Ovary (tissue), 10 donors: ENCODE measurements at places on chromosomes 2 and 18. TPM values are rescaled to one million over a fixed set of nuclear protein-coding genes. Genes with fewer than 3 reads are reported as not detected.

- no peaks in the 10 kb centered on the region for H3K36me3 ChIP-seq
- no peak overlapping the region for H3K27ac ChIP-seq
- no peak for DNase-seq
- no peaks in the 10 kb centered on the region for H3K4me1 ChIP-seq
- no peaks in the 10 kb centered on the region for H3K27me3 ChIP-seq
- H3K4me3 ChIP-seq: no peak overlapping the region
These were observed 408.5 kb downstream of the FBXO15 start for GRCh38 chr18:73739098-73739497.

- no peak overlapping the region for H3K4me3 ChIP-seq
- H3K4me1 ChIP-seq: no peaks in the 10 kb centered on the region
- no peak for DNase-seq
- H3K27me3 ChIP-seq: no peaks in the 10 kb centered on the region
- no peak overlapping the region for H3K27ac ChIP-seq
- no peaks in the 10 kb centered on the region for H3K36me3 ChIP-seq
These were observed 684.8 kb downstream of the RNF144A start for GRCh38 chr2:7601990-7602389.

GRCh38 chr18:26875040-26875654, 9.6 kb upstream of the AQP4 start:
- no peak overlapping the region for H3K27ac ChIP-seq
- H3K4me3 ChIP-seq: no peak overlapping the region
- H3K27me3 ChIP-seq: no peaks in the 10 kb centered on the region
- DNase-seq: no peak

- H3K4me1 ChIP-seq: no peaks in the 10 kb centered on the region
- DNase-seq: no peak
- no peak overlapping the region for H3K4me3 ChIP-seq
- H3K27ac ChIP-seq: no peak overlapping the region
These were observed 1848.6 kb upstream of the CELF4 start for GRCh38 chr18:39414009-39414700.

Gene PIEZO2
- total RNA-seq: 3.2 TPM

DNA sequence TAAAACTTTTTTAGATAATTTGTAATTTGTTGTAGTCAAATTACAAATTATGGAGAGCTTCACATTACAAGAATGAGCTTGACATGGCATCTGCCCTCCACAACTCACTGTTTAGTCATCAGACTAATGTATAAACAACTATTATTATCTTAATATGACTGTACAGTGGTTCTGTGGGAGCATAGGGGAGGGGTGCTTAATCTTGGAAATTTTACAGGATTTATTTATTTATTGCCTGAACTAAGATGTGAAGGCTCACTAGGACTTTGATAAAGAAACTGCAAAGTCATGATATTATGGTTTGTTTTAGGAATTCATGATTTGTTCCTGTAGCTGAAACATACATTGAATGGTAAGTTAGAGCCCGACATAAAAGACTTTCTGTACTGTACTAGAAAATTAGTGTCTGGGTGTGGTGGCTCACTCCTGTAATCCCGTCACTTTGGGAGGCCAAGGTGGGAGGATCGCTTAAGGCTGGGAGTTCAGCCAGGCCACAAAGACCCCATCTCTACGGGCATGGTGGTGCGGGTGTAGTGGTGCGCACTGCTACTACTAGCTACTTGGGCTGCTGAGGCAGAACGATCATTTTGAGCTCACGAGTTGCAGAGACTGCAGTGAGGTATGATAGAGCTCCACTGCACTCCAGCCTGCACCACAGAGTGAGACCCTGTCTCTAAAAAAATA, 2.1 kb downstream of the MARCHF7 start:
- H3K4me1 ChIP-seq: peaks cover 10% of the 10 kb centered on the region
- H3K27ac ChIP-seq: no peak overlapping the region
- H3K36me3 ChIP-seq: no peaks in the 10 kb centered on the region
- DNase-seq: no peak
- H3K27me3 ChIP-seq: no peaks in the 10 kb centered on the region
- no peak overlapping the region for H3K4me3 ChIP-seq

GRCh38 chr2:239277401-239278085, 123.3 kb downstream of the HDAC4 start:
- no peaks in the 10 kb centered on the region for H3K27me3 ChIP-seq
- H3K4me3 ChIP-seq: no peak overlapping the region
- H3K27ac ChIP-seq: no peak overlapping the region
- peak; percentile 23 for DNase-seq
- H3K4me1 ChIP-seq: peaks cover 10% of the 10 kb centered on the region
- H3K36me3 ChIP-seq: no peaks in the 10 kb centered on the region

- DNase-seq: no peak
- no peak overlapping the region for H3K27ac ChIP-seq
- no peaks in the 10 kb centered on the region for H3K4me1 ChIP-seq
- H3K4me3 ChIP-seq: no peak overlapping the region
These were observed 1517.5 kb upstream of the PIK3C3 start for GRCh38 chr18:40437517-40437916.

Gene NAT8
- 1.1 TPM for total RNA-seq

DNA sequence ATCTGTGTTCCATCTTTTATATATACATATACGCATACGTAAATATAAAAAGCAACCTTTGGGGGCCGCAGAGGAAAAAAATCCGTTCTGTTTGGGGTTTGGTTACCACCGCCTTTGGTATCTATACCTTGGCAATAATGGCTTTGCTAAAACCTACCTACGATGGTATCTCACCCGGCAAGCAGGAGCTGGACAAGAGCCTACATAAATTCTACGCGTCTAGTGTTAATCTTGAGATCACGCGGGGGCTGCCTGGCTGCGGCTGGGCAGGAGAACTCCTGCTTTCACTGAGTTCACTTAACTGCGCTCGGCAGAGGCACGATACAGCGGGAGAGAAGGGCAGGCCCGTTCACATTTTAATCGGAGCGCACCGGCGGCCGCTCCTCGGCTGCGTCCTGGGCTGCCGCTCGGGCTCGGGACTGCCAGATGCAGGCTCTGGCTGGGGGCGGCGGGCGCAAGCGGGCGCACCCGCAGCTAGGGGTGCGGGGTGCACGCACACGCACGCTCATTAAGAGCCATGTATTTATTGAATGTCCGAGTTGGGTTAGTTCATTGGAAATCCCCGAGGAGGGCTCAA, 1.7 kb upstream of the POU3F3 start:
- no peaks in the 10 kb centered on the region for H3K36me3 ChIP-seq
- peak overlapping the region; percentile 25 for H3K4me3 ChIP-seq
- DNase-seq: no peak
- H3K4me1 ChIP-seq: peaks cover 10% of the 10 kb centered on the region
- no peak overlapping the region for H3K27ac ChIP-seq

DNA sequence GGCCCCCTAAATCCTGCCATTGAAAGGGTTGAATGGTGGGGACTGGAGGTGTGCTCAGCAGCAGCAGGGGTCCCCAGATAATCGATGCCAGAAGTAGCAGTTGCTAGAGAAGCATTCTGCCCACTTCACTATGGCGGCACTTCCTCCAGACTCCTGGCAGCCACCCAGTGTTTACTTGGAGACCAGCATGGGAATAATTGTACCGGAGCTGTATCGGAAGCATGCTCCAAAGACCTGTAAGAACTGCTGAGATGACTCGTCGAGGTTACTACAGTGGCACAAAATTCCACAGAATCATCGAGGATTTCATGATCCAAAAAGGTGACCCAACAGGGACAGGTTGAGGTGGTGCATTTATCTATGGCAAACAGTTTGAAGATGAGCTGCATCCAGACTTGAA, 11.0 kb upstream of the GAREM2 start:
- no peak overlapping the region for H3K27ac ChIP-seq
- H3K36me3 ChIP-seq: no peaks in the 10 kb centered on the region
- no peaks in the 10 kb centered on the region for H3K27me3 ChIP-seq
- no peak overlapping the region for H3K4me3 ChIP-seq
- no peaks in the 10 kb centered on the region for H3K4me1 ChIP-seq

Gene SERPINB3
- total RNA-seq: 0.23 TPM

Gene TBC1D8
- total RNA-seq: 15.6 TPM

- no peaks in the 10 kb centered on the region for H3K36me3 ChIP-seq
- H3K27me3 ChIP-seq: no peaks in the 10 kb centered on the region
- no peak for DNase-seq
- H3K4me1 ChIP-seq: peaks cover 1% of the 10 kb centered on the region
These were observed 135.3 kb downstream of the PARD3B start for GRCh38 chr2:204680576-204680975.

DNA sequence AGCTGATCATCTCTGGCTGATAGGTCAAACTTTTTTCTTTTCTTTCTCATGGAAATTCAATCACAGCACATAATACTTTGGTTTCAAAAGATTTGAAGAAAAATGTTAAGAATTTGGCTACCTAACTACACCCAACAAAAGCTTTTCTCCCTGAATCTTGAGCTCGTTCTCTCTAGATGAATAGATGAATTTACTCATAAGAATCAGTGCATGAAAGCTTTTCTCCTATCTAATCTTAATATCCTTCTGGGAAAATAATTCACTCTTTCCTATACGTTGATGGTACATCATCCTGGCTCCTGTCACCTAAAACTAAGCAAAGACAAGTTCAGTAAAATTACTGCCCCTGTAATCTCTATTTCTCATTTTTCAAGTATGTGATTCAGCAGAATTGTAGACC, 1479.1 kb downstream of the DPP10 start:
- no peaks in the 10 kb centered on the region for H3K4me1 ChIP-seq
- no peak overlapping the region for H3K4me3 ChIP-seq
- no peak overlapping the region for H3K27ac ChIP-seq
- DNase-seq: no peak

DNA sequence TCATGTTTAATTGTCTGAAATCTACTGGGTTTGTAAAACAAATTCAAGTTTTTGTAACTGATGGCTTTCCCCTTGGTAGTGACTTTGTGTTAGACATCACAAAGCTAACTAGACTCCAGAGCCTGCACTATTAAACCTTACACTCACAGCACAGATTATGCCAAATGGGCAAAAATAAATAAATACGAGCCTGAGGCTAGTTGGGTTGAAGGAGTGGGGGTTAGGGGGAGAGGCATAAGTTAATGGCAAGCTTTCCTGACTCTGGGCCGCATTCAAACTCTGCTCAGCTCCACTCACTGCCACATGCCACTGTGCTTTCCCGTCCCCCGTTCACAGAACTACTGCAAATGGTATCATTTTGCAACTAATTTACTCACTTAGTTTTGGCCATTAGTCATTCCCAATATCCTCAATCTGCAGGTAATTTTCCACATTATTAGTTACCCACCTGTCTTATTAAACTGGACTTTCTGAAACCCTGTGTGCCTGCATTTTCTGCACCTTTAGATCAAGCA, 1079.9 kb upstream of the PIK3C3 start:
- H3K36me3 ChIP-seq: no peaks in the 10 kb centered on the region
- no peak overlapping the region for H3K4me3 ChIP-seq
- no peak for DNase-seq
- H3K27ac ChIP-seq: no peak overlapping the region

Gene SERPINB10
- not detected for total RNA-seq

- DNase-seq: no peak
- peaks cover 10% of the 10 kb centered on the region for H3K4me1 ChIP-seq
- H3K27me3 ChIP-seq: no peaks in the 10 kb centered on the region
- no peak overlapping the region for H3K27ac ChIP-seq
- H3K36me3 ChIP-seq: no peaks in the 10 kb centered on the region
These were observed 7.1 kb upstream of the ZFP36L2 start for GRCh38 chr2:43233218-43234212.

DNA sequence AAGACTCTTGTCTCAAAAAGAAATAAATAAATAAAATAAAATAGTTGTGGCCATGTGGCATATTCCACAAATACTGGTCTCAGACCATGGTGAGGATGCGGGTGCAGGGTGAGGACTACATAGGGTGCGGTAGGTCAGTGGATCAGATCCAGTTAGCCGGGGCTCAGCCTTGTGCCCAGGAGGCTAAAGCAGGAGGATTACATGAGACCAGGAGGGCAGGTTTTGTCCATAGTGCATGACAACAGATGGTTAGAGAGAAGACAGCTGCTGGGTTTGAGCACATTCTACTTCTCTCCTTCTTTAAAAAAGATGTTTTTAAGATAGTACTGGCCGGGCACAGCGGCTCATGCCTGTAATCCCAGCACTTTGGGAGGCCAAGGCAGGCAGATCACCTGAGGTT, 12.8 kb upstream of the PSD4 start:
- no peaks in the 10 kb centered on the region for H3K36me3 ChIP-seq
- no peak overlapping the region for H3K4me3 ChIP-seq
- H3K27me3 ChIP-seq: no peaks in the 10 kb centered on the region
- H3K4me1 ChIP-seq: no peaks in the 10 kb centered on the region
- H3K27ac ChIP-seq: no peak overlapping the region

- no peak overlapping the region for H3K4me3 ChIP-seq
- H3K27ac ChIP-seq: no peak overlapping the region
- no peaks in the 10 kb centered on the region for H3K27me3 ChIP-seq
- H3K4me1 ChIP-seq: peaks cover 8% of the 10 kb centered on the region
- DNase-seq: no peak
These were observed 49.9 kb downstream of the LPIN2 start for GRCh38 chr18:2963048-2963447.

GRCh38 chr2:48519593-48519992, 10.4 kb upstream of the STON1 start:
- peaks cover 8% of the 10 kb centered on the region for H3K4me1 ChIP-seq
- H3K27ac ChIP-seq: no peak overlapping the region
- H3K27me3 ChIP-seq: no peaks in the 10 kb centered on the region
- H3K4me3 ChIP-seq: no peak overlapping the region

Gene LINC00305
- not detected for total RNA-seq

DNA sequence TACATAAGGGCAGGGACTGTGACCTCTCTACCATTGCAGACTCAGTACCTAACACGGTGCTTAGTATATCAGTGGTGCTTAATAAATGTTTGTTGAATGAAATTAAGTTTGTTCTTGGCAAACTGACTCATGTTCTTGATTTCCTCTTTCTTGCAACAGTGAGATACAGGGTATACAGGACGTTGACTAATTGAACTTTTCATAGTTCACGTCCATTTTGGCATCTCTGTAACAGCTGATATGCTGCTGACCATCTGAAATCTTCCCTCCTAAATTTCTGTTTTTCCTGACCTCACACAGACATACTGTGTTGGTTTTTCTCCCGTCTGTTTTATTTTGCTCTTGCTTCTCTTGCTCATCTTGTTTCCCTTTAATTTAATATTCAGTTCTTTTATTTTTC, 44.2 kb downstream of the LHCGR start:
- no peaks in the 10 kb centered on the region for H3K4me1 ChIP-seq
- H3K4me3 ChIP-seq: no peak overlapping the region
- no peak for DNase-seq
- no peaks in the 10 kb centered on the region for H3K36me3 ChIP-seq
- H3K27me3 ChIP-seq: no peaks in the 10 kb centered on the region

Gene HOXD8
- 33.0 TPM for total RNA-seq

- H3K36me3 ChIP-seq: no peaks in the 10 kb centered on the region
- no peaks in the 10 kb centered on the region for H3K4me1 ChIP-seq
- no peak for DNase-seq
- no peak overlapping the region for H3K27ac ChIP-seq
These were observed 142.5 kb downstream of the CDH19 start for GRCh38 chr18:66461344-66461743.

Gene ABCG5
- not detected for total RNA-seq
